Camera-type eye (tissue), 1 donor: ENCODE measurements at places on chromosomes 1 and 21. TPM values are rescaled to one million over a fixed set of nuclear protein-coding genes. Genes with fewer than 3 reads are reported as not detected.

RHD gene
- 0.49 TPM for total RNA-seq

ACTL8 gene
- not detected for total RNA-seq

CREB3L4 gene
- total RNA-seq: 16.6 TPM

TNNT2 gene
- 10.0 TPM for total RNA-seq

FCN3 gene
- total RNA-seq: 0.99 TPM

DMRTA2 gene
- total RNA-seq: 3.1 TPM

ATP6V1G3 gene
- total RNA-seq: not detected

ZMPSTE24 gene
- total RNA-seq: 57.5 TPM
